ENCODE measurements at places on chromosomes 4 and X.

GRCh38 chrX:131841496-131842437 is 181.3 kb upstream of the STK26 start:
- no peak for DNase-seq

- no peak for DNase-seq
Measured at GRCh38 chr4:87009095-87009648, 74.4 kb downstream of the AFF1 start.

GRCh38 chrX:9862953-9863352 is 76.7 kb downstream of the SHROOM2 start:
- DNase-seq, result no peak

- peak; percentile 31 for DNase-seq
Measured at GRCh38 chrX:22060415-22061280, 28.5 kb downstream of the PHEX start.

GRCh38 chr4:31094474-31094873 is 374.3 kb downstream of the PCDH7 start:
- no peak for DNase-seq

DNA sequence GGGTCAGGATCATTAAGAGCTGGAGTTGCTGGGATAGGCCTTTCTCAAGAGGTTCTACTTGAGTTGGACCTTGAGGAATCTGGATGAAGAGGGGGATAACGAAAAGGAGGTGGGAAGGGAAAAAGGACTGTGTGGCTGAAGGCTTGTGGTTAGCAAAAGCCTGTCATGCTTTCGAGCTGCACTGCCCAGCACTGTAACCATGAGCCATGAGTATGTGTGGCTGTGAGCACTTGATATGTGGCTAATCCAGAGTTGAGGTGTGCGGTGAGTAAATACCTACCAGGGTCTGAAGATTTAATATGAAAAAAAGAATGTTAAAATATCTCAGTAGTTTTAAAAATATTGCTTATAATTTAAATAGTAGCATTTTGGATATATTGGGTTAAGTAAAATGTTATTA is 11.4 kb downstream of the TMEM165 start:
- DNase-seq, result no peak

GRCh38 chr4:78661921-78662521 is 110.5 kb downstream of the ANXA3 start:
- no peak for DNase-seq

DNA sequence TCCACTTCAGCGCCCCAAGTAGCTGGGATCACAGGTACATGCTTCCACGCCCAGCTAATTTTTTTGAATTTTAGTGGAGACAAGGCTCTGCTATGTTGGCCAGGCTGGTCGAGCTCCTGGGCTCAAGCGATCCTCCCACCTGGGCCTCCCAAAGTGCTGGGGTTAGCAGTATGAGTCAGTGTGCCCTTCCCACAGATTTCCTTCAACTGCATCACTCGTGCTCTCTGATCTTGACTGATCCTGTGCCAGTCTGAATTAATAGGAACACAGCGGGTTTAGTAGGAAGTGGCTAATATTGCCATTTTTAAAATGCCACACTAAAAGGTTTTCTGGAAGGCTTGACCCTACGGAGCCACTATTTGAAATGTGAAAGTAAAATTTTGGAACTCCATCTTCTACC is 4.3 kb upstream of the SHROOM2 start:
- DNase-seq, result no peak

GRCh38 chr4:7767966-7768365 is 171.7 kb downstream of the AFAP1 start:
- no peak for DNase-seq
